ENCODE measurements at places on chromosomes 2 and 18.
A peak's percentile ranks its signal among the peaks of the same experiment; 100 is the strongest.

DNA sequence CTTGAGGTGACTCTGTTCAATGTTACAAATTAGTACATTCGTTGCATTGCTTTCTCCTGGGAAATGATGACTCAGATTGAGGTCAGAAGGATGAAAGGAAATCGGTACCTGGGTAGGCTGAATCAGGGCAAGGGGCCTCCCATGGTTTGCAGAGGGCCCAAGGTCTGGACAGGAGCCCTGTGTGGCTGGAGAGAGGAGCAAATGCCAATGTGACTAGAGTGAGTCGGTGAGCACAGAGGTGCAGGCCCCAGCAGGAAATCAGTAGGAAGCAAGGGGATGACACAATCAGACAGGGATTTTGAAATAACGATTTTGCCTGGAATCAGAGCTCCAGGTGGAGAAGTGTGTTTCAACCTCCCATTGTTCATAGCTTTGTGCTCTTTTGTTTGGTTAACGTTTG lies 118.9 kb downstream of the CCDC102B start:
- no peak for DNase-seq

- no peak for DNase-seq
Observed at GRCh38 chr2:177711483-177712265, 319.1 kb downstream of the AGPS start.

DNA sequence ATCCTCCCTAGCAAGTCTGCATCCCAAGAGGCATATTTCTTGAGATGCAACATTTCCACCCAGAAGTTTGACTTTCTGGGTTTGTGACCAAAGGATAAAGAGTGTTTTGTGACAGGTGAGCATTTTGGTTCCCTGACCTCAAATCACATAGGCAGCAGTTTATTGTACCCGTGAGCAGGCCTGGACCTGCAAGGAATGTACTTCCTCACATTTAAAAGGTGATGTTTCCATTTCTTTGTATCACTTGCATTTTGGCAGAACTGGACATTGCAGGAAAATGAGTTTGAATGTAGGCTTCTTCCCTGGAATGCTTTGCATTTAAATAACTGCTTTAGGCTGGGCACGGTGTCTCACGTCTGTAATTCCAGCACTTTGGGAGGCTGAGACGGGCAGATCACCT lies 160.7 kb downstream of the ALPK2 start:
- no peak for DNase-seq

DNA sequence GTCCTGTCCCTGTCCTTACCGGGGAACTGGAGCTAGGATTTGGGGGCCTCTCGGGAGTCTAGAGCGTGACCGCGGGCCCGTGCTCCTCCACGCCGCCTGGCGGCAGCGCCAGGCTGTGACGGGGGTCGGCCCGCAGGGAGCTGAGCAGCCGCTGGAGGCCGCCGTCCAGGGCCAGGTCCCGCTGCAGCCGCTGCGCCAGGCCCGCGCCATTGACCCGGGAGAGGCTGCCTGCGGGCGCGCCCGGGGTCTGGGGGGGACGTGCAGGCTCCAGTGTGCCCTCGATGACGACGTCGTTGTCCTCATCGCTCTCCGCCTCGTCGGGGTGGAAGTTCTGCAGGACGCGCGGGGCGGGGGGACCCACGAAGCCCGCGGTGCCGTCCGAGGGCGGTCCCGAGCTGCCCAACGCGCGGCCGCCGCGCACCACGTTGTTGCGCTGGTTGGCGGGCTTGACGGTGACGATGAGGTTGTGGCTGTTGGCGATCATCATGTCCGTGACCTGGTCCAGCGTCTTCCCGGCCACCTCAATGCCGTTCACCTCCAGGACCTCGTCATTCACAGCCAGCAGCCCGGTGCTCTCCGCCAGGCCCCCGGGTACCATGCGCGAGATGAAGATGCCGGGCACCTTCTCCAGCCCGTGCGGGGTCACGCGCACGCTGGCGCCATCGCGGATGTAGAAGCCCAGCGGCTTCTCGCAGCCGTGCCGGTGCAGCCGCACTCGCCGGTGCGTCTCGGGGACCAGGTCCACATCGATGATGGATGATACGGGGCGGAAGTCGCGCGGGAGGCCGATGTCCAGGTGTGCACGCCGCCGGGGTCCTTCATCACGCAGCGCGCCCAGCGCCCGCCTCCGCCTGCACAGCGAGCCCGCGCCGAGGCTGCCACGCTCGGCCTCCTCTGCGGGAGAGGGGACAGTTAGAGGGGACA lies 50.9 kb downstream of the ADNP2 start:
- DNase-seq: no peak

GRCh38 chr2:174553811-174554493 lies 43.7 kb downstream of the WIPF1 start:
- peak; percentile 10 for DNase-seq

All from stimulated activated CD8-positive, alpha-beta memory T cell treated with anti-CD3 and anti-CD28 coated beads, Interleukin-7, amount 100 ng/mL, for 4 hours (primary cell).